Activated naive CD8-positive, alpha-beta T cell treated with anti-CD3 and anti-CD28 coated beads for 36 hours (primary cell): ENCODE measurements at places on chromosomes 16 and 17. TPM values are rescaled to one million over a fixed set of nuclear protein-coding genes. Genes with fewer than 3 reads are reported as not detected.

Gene CTRL
- 6.8 TPM for total RNA-seq

DNA sequence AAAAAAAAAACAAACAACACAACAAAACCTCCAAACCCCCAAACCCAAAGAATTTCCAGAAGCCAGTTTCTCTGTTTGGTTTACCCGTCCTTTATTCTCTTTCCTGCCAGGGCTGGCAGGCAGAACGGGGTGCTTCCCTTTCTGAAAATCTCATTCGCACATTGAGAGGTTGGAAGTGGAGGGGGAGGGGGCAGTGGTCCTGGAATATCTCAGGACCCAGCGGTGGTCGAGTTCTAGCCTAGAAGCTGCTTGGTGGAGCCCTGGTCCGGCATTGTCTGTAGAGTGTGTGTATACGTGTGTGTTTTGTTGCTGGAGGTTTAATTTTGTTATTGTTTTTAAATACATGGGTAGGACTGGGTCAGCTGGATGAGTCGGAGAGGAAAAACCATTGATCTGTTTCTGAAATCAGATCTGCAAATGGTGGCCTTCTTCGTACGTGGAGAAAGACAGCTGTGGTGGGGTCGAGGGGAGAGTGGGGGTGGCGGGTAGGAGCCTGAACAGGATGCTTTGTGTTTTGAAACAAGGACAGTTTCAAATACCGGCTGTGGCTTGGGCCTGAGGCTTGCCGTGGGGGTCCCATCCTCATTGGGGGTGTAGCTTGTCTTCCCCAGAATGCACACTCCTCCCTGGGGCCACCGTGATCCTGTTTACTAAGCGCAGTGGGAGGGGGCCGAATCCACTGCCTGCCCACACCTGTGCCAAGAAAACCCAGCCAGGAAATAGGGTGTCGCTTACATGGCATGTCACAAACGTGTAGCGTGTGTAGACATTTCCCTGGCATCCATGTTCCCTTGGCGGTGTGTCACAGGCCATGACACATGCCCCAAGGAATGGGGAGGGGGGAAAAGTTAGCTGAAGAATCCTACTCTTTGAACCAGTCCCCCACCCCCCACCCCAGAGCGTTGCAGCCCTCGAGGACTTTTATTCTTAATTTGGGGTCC lies 1.6 kb downstream of the CMIP start:
- peak; percentile 29 for DNase-seq
- H3K36me3 ChIP-seq, result peaks cover 17% of the 10 kb centered on the region
- peaks cover 52% of the 10 kb centered on the region for H3K4me1 ChIP-seq
- peak overlapping the region; percentile 83 for H3K27ac ChIP-seq
- H3K27me3 ChIP-seq, result no peaks in the 10 kb centered on the region
- peak overlapping the region; percentile 90 for H3K4me3 ChIP-seq

Gene SPATA32
- 0.62 TPM for total RNA-seq

Gene EXOC7
- 88.1 TPM for total RNA-seq

GRCh38 chr16:26317885-26318284 lies 626.1 kb downstream of the HS3ST4 start:
- H3K27me3 ChIP-seq, result peaks cover 10% of the 10 kb centered on the region
- H3K36me3 ChIP-seq, result no peaks in the 10 kb centered on the region
- DNase-seq, result no peak
- H3K4me3 ChIP-seq, result no peak overlapping the region
- H3K27ac ChIP-seq, result no peak overlapping the region

GRCh38 chr17:8719291-8720246 lies 25.1 kb downstream of the CCDC42 start:
- DNase-seq, result no peak
- no peaks in the 10 kb centered on the region for H3K36me3 ChIP-seq
- no peak overlapping the region for H3K27ac ChIP-seq
- H3K4me1 ChIP-seq, result no peaks in the 10 kb centered on the region
- no peak overlapping the region for H3K4me3 ChIP-seq

- DNase-seq, result no peak
- no peaks in the 10 kb centered on the region for H3K4me1 ChIP-seq
- H3K36me3 ChIP-seq, result no peaks in the 10 kb centered on the region
Measured at GRCh38 chr16:5736209-5736930, 638.8 kb upstream of the EEF2KMT start.

Gene ALDH3A1
- total RNA-seq, result 0.47 TPM

Gene SDK2
- 1.4 TPM for total RNA-seq

GRCh38 chr16:54285414-54286089 lies 1.0 kb downstream of the IRX3 start:
- H3K4me3 ChIP-seq, result no peak overlapping the region
- peaks cover 87% of the 10 kb centered on the region for H3K27me3 ChIP-seq
- peaks cover 26% of the 10 kb centered on the region for H3K4me1 ChIP-seq
- DNase-seq, result no peak

DNA sequence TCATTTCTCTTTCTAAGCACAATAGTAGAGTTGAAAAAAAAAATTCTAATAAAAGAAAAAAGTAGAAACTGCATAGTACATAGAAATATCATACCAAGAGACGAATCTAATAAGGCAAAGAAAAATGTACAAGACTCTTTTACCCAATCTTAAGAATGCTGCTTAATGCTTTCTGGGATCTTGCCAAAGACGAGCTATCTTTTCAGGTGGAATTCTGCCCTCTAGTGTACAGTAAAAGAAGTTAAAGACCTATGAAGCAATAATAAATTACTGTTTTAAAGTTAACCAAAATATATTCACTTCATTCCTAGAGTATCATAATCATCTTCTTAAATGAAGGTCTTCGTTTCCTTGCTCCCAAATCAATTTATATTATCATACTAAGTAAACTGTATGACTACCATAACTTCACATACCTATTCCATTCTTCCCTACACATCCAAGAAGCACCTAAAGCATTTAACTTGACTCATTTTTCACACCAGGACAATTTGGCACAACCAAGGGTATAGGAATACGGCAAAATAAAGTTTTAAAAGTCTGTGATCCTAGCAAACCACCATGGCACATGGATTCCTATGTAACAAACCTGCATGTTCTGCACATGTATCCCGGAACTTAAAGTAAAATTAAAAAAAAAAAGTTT lies 47.7 kb downstream of the CFDP1 start:
- no peaks in the 10 kb centered on the region for H3K27me3 ChIP-seq
- H3K4me3 ChIP-seq, result no peak overlapping the region
- DNase-seq, result no peak
- peaks cover 14% of the 10 kb centered on the region for H3K36me3 ChIP-seq

Gene TBC1D3I
- not detected for total RNA-seq

Gene NPIPB9
- total RNA-seq, result 1.6 TPM

Gene ABI3
- 55.5 TPM for total RNA-seq

Gene ANKRD40
- 39.5 TPM for total RNA-seq

DNA sequence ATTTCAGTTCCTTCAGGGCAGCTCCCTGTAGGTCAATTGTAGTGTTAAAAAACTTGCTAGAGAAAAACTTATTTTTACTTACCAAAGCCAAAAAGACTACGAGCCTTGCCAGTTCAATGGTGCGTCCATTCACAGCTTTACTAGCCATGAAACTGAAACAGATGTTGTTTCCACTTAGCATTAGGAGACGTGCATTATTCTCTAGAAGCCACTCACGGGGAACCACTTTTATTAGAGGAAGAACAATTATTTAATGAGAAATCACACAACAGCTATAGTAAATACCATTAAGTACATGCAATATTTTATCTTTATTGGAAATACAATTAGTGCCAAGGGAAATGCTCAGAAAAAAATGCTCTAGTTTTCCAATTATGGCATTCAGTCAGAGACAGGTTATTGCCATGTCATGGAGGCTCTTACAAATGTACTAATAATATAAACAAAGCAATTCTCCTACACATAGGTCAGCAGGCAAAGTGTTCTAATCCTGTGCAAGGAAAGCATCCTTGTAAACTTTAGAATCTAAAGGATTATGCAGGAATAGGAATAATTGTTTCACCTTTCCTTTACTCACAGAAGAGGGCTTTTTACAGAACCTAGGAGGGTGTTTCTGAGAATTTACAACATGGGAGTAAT lies 17.4 kb downstream of the LASP1NB start:
- no peak for DNase-seq
- H3K27ac ChIP-seq, result no peak overlapping the region
- no peaks in the 10 kb centered on the region for H3K36me3 ChIP-seq
- peaks cover 12% of the 10 kb centered on the region for H3K4me1 ChIP-seq
- no peak overlapping the region for H3K4me3 ChIP-seq
- H3K27me3 ChIP-seq, result no peaks in the 10 kb centered on the region

Gene HOXB13
- total RNA-seq, result not detected

Gene MEIOC
- 0.30 TPM for total RNA-seq
